ENCODE measurements at places on chromosomes 11 and 22. TPM values are rescaled to one million over a fixed set of nuclear protein-coding genes. Genes with fewer than 3 reads are reported as not detected.

SCGB1D2 gene
- not detected for polyA plus RNA-seq

CCDC188 gene
- polyA plus RNA-seq: not detected

CNIH2 gene
- 0.07 TPM for polyA plus RNA-seq

SLC17A6 gene
- not detected for polyA plus RNA-seq

CCDC88B gene
- 3.5 TPM for polyA plus RNA-seq

- H3K36me3 ChIP-seq: no peaks in the 10 kb centered on the region
- no peaks in the 10 kb centered on the region for H3K4me1 ChIP-seq
- DNase-seq: no peak
- no peaks in the 10 kb centered on the region for H3K27me3 ChIP-seq
- no peak overlapping the region for H3K27ac ChIP-seq
- H3K4me3 ChIP-seq: no peak overlapping the region
These were observed 844.5 kb upstream of the RAG2 start for GRCh38 chr11:37442576-37442975.

DNA sequence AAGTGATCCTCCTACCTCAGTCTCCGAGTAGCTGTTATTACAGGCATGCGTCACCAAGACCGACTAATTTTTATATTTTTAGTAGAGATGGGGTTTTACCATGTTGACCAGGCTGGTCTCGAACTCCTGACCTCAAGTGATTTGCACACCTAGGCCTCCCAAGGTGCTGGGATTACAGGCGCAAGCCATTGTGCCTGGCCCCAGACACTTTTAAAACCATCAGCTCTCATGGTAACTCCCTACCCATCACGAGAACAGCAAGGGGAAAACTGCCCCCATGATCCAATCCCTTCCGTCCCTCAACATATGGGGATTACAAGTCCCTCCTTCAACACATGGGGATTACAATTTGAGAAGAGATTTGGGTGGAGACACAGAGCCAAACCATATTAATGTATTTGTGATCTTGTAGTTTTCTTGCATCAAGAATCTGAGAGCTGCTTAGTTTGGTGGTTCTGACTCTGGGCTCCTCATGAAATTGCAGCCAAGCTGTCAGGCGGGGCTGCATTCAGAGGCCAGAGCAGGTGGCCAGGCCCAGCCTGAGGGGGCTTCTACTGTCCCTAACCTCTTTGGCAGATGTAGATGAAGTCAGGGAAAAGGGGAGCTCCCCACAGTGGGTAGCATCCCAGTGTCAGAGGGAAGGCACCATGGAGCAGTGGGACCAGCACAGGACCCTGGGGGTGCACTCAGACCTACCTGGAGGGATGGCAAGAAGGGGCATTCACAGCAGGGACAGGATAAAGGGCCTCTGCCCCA lies 31.2 kb upstream of the PRAME start:
- no peaks in the 10 kb centered on the region for H3K4me1 ChIP-seq
- H3K27me3 ChIP-seq: no peaks in the 10 kb centered on the region
- H3K36me3 ChIP-seq: no peaks in the 10 kb centered on the region

- no peaks in the 10 kb centered on the region for H3K36me3 ChIP-seq
- H3K4me1 ChIP-seq: no peaks in the 10 kb centered on the region
- peak; percentile 78 for DNase-seq
- H3K27ac ChIP-seq: peak overlapping the region; percentile 97
- H3K4me3 ChIP-seq: peak overlapping the region; percentile 91
These were observed 1.8 kb downstream of the SRSF8 start for GRCh38 chr11:95068549-95068948.

DNA sequence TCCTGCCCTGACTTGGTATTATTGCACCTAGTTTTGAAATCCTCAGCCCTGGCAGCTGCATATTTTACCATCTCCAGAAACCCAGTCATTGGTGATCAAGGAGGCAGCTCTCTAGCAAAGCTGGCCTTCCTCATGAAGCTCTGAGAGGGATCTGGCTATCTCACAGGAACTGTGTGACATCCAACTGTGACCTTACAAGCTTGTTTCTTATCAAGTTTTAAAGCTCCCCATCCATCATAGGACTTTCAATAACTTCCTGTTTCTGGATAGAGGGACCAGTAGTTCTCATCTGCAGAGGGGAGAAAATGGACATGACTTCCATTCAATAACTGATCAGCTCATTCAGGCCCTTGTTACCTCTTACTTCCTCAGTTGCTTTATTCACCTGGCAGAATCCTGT lies 18.2 kb downstream of the CALCA start:
- H3K4me1 ChIP-seq: no peaks in the 10 kb centered on the region
- no peaks in the 10 kb centered on the region for H3K36me3 ChIP-seq
- H3K27me3 ChIP-seq: peaks cover 2% of the 10 kb centered on the region
- DNase-seq: no peak
- H3K27ac ChIP-seq: no peak overlapping the region

DNA sequence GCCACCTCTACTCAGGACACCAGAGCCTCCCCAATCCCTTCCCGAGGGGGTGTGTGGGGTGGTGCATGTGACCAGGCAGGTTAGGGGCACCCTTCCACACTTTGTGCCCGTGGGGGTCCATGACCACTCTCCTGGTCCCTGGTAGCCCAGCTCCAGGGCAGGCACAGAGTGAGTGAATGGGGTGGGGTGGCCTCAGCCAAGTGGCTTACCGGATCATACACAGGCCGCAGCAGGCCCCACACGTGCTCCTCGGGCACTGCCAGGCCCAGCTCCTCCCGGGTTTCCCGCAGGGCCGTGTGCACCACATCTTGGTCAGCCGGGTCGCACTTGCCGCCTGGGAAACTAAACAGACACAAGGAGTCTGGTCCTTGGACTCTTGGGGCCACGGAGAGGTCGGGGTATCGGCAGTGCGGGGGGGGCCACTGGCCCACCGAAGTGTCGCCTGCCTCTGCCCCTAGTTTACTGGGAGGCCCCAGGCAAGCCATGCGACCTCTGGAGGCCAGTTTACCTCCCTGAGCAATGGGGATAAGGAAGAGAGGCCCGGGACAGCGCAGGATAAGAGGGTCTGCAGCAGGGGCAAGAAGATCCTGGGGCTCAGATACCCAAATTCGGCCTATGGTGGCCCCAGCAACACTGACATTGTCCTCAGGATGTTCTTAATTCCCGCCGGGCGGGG lies 889 bp downstream of the NUDT8 start:
- DNase-seq: no peak
- H3K27me3 ChIP-seq: no peaks in the 10 kb centered on the region
- no peak overlapping the region for H3K4me3 ChIP-seq
- H3K27ac ChIP-seq: peak overlapping the region; percentile 81
- no peaks in the 10 kb centered on the region for H3K36me3 ChIP-seq

DNA sequence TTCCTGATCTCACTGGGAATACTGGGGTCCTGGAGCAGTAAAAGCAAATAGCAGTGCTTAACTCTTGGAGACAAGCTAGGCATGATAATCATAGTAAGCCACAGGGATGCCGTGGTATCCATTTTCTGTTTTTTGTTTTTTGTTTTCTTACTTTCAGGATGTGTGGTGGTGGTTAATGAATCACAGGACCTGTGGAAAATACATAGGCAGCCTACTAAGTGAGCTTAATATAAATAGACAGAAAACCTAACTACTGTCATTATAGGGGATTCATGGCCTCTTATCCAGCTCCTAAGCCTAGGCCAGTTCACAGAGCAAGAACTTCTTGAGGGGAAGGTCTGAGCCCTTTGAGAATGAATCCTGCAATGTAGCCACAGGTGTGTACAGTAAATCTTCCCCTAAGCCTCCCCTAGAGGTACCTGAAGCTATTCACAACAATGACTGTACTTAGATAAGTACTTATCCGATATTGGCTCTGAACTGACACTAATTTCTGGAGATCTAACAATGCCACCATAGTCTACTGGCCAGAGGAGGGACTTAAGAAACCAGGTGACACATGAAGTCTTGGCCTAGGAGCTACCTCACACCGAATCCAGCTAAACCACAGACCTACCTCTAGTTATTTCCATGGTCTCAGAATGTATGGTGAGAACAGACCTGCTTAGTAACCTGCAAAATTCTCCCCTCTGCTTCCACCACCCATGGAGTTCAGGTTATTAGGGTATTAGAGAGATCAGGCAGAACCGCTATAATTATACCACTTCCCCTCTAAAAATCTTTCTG lies 83.6 kb downstream of the ENTHD1 start:
- no peak overlapping the region for H3K27ac ChIP-seq
- DNase-seq: no peak
- peaks cover 6% of the 10 kb centered on the region for H3K27me3 ChIP-seq
- no peaks in the 10 kb centered on the region for H3K4me1 ChIP-seq
- H3K36me3 ChIP-seq: no peaks in the 10 kb centered on the region
- H3K4me3 ChIP-seq: no peak overlapping the region

- H3K4me1 ChIP-seq: peaks cover 72% of the 10 kb centered on the region
- DNase-seq: no peak
- H3K27me3 ChIP-seq: no peaks in the 10 kb centered on the region
- peak overlapping the region; percentile 20 for H3K4me3 ChIP-seq
These were observed 2.9 kb downstream of the TSKU start for GRCh38 chr11:76786016-76786415.

- H3K27ac ChIP-seq: peak overlapping the region; percentile 9
- H3K4me1 ChIP-seq: peaks cover 20% of the 10 kb centered on the region
- no peaks in the 10 kb centered on the region for H3K36me3 ChIP-seq
- no peaks in the 10 kb centered on the region for H3K27me3 ChIP-seq
These were observed 17.9 kb downstream of the STX3 start for GRCh38 chr11:59773083-59773440.

DNA sequence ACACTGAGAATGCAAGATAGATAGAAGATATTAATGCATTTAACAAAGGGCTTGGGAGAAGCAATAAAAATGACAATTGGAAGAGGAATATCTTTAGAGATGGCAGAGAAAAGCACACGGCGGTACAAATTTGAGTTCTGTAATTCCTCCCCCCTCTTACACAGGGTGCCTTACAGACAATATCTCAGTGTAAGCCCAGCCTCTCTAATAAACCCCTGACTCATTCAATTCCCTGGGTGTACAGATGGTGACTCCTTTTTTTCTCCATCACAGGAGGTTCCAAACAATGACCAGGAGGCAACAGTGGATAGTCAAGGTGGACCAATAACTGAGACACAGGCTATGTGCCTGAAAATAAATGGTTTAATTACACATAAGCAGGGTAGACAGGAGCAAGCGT lies 598.6 kb downstream of the OPCML start:
- H3K27me3 ChIP-seq: no peaks in the 10 kb centered on the region
- H3K4me3 ChIP-seq: no peak overlapping the region
- H3K4me1 ChIP-seq: no peaks in the 10 kb centered on the region
- H3K36me3 ChIP-seq: no peaks in the 10 kb centered on the region
- no peak for DNase-seq

- no peaks in the 10 kb centered on the region for H3K36me3 ChIP-seq
- H3K27ac ChIP-seq: no peak overlapping the region
- no peaks in the 10 kb centered on the region for H3K27me3 ChIP-seq
- no peak overlapping the region for H3K4me3 ChIP-seq
- H3K4me1 ChIP-seq: no peaks in the 10 kb centered on the region
- DNase-seq: no peak
These were observed 4.7 kb downstream of the TNNT3 start for GRCh38 chr11:1924181-1924580.

DNA sequence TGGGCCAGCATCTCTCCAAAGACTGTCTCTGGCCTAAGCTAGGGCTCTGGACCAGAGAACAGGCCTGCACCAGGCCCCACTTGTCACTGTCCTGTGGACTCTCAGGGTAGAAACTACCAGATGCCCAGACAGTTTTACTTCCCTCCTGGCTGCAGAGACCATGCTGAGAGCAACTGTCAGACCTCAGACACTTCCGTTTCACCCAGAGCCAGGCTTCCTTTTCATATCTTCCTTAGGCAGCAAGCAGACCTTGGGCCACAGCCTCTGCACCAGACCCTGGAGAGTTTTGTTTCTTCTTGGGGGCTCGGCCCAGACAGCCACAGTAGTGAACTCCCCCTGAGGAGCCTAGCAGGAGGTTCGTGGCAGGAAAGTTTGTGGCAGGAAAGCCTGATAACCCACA lies 12.1 kb upstream of the FCHSD2 start:
- no peaks in the 10 kb centered on the region for H3K36me3 ChIP-seq
- H3K27ac ChIP-seq: no peak overlapping the region
- no peak for DNase-seq
- no peak overlapping the region for H3K4me3 ChIP-seq

- H3K36me3 ChIP-seq: no peaks in the 10 kb centered on the region
- no peaks in the 10 kb centered on the region for H3K27me3 ChIP-seq
- no peak overlapping the region for H3K27ac ChIP-seq
- no peak for DNase-seq
- H3K4me1 ChIP-seq: peaks cover 26% of the 10 kb centered on the region
These were observed 3.3 kb downstream of the LTO1 start for GRCh38 chr11:69671734-69672465.

DNA sequence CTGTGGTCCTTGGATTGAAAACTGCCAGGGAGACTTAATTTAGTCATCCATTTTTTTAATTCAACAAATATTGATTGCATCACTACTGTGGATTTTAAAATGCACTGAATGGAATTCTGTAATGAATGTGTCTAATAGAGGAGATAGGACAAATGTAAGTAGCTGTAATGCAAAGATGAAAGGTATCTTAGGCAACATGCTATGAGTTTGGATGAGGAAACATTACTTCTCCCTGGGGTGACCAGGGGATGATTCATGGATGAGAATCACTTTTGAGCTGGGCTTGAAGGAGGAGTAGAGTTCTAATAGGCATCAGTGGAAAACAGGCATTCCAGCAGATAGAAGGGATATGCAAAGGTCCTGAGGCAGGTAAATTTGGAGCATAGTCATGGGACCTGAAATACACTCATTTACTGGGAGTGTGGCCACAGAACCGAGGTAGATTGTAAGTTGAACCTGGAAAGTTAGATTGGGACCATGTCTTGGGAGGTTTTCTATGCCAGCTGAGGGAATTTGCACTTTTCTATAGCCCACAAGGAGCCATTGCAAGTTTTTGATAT lies 43.4 kb downstream of the PKNOX2 start:
- H3K27ac ChIP-seq: no peak overlapping the region
- no peaks in the 10 kb centered on the region for H3K4me1 ChIP-seq
- H3K36me3 ChIP-seq: no peaks in the 10 kb centered on the region
- DNase-seq: no peak
- no peak overlapping the region for H3K4me3 ChIP-seq

GRCh38 chr22:23226497-23226850 lies 46.2 kb downstream of the BCR start:
- peaks cover 9% of the 10 kb centered on the region for H3K4me1 ChIP-seq
- H3K27me3 ChIP-seq: no peaks in the 10 kb centered on the region
- DNase-seq: no peak
- peak overlapping the region; percentile 39 for H3K27ac ChIP-seq

GRCh38 chr22:25182131-25183110 lies 17.2 kb upstream of the CRYBB3 start:
- no peak overlapping the region for H3K4me3 ChIP-seq
- DNase-seq: no peak
- H3K27me3 ChIP-seq: no peaks in the 10 kb centered on the region
- H3K27ac ChIP-seq: peak overlapping the region; percentile 88
- H3K36me3 ChIP-seq: peaks cover 33% of the 10 kb centered on the region

DNA sequence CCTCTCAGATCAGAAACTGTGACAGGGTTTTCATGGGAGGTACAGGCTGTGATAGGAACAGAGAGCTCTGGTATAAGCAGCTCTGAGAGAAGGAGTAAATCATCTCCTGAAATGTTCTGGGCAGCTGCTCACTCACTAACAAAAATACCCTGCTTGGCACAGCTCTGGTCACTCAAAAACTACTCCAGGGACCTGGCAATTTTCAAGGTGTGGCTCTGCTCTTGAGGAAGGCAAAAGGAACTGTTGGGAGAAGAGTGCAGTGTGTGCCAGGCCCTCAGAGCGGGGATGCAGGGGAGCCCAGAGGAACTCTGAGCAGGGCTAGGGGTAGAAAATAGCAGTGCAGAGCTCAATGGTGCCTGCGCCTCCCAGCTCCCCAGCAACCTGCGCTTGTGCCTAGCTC lies 180.5 kb upstream of the ZBED5 start:
- no peak overlapping the region for H3K27ac ChIP-seq
- no peak for DNase-seq
- H3K4me1 ChIP-seq: no peaks in the 10 kb centered on the region
- no peaks in the 10 kb centered on the region for H3K27me3 ChIP-seq
- H3K4me3 ChIP-seq: no peak overlapping the region

All from liver (tissue), 10 donors.